ENCODE measurements at places on chromosomes 13 and 19.

DNA sequence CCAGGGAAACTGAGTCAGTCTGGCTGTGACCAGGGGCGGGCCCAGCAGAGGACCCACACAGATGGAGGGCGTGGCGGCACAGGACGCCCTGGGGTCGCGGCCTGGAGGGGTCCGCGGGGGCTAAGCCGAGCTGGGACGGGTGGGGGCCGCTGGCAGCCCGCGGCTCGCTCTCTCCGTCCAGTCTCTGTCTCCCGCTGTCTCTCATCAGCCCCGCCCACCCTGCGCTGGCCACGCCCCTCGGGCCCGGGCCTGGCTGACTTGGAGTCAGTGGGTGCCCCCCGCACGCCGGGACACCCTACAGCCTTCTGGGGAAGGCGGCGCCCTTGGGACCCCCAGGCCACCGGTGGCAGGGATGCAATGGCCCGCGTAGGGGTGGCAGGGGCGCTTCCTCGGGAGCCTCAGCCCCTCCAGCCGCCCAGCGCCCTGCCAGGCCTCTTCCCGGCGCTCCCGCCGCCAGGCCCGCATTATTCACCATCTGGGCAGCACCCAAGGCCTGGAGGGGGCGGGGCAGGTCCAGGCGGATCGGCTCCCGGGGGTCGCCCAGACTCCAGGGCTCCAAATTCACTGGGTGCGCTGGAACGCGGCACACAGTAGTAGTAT lies at the start of gene TBXA2R:
Gene TBXA2R (minus strand): TSS at position 186 of the 600 bp plus-strand sequence. CDS start 6,241 bp downstream, outside the sequence.
- peak; percentile 21 for DNase-seq

DNA sequence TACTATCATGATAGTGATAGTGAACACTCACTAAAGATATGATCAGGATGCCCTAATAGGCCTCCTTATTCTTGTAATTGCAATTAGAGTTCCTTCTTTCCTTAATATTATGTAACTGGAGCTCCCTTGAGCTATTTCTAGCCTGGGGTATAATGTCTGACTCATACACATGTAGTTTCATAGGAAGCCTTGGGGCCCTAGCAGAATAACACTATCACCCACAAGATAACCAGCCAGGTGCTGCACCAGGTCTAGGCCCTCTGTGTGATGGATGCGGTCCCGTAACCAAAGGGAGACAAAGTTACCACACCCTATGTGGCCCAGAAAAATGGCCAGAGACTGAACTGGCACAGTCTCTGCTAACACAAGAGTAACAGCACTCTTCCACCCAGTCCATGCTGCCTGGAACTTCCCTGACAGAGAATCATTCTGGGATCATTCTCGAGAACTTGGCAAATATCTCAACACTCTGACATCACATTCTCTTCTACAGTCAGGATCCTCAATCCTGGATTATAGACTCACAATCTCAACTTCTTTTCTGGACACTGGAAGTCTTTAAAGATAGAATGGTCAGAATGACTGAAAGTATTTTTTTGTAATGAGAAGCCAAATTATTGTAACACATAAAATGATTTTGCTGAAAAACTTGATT lies 32.6 kb upstream of the IGFL4 start:
- no peak for DNase-seq

- no peak for DNase-seq
These were observed 502 bp downstream of the NECTIN2 start for GRCh38 chr19:44846455-44847143.

GRCh38 chr13:24097064-24097463 lies 63.5 kb upstream of the SPATA13 start:
- no peak for DNase-seq

DNA sequence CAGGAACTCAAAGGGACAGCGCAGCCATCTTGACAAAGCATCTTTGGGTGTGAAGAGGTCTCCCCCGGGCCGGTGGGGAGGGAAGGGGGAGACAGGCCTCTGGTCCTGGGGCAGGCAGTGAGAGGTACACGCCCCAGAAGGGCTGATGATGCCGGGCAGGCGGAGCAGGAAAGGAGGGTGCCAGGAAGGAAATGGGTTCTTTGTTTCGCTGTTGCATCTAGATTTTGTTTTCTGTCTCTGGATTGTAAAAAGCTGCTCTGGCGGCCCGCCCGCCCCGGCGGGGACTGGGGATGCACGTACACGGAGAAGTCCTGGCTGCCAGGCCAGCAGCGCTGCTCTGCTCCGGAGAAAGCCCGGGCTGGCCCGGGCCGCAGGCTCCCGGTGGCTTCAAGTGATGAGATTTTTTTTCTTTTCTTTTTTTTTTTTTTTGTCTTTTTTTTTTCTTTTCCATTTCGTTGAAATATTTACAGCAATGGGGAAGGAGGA lies 13.2 kb upstream of the ASF1B start:
- peak; percentile 21 for DNase-seq

- no peak for DNase-seq
These were observed 32.5 kb upstream of the CEBPG start for GRCh38 chr19:33340991-33341390.

- no peak for DNase-seq
These were observed 1680.8 kb downstream of the EFNB2 start for GRCh38 chr13:104854698-104855097.

- DNase-seq = no peak
These were observed 1.4 kb downstream of the EVI5L start for GRCh38 chr19:7831452-7831851.

GRCh38 chr13:75178436-75178835 lies 303.5 kb downstream of the TBC1D4 start:
- no peak for DNase-seq

- no peak for DNase-seq
These were observed 213.3 kb downstream of the MZT1 start for GRCh38 chr13:72514146-72514545.

GRCh38 chr19:8158411-8159074 lies 9.2 kb upstream of the FBN3 start:
- peak; percentile 17 for DNase-seq

DNA sequence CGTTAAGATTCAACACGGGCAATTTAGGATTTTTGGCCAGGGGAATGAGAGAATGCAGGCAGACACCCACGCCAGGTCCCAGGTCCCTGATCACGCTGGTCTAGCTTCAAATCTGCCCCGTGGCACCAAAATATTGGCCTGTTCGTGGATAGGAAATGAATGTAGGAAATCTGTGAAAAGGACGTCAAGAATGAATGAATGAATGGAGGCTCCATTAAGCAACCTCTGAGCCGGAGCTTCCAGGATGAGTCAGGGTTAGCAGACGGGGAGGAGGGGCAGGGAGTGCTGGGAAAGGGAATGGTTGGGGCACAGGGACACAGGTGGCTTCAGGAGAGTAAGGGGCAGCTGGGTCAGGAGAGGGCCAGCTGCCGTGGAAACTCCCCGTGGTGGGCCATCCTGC lies 4.2 kb downstream of the SULT2B1 start:
- DNase-seq = no peak

DNA sequence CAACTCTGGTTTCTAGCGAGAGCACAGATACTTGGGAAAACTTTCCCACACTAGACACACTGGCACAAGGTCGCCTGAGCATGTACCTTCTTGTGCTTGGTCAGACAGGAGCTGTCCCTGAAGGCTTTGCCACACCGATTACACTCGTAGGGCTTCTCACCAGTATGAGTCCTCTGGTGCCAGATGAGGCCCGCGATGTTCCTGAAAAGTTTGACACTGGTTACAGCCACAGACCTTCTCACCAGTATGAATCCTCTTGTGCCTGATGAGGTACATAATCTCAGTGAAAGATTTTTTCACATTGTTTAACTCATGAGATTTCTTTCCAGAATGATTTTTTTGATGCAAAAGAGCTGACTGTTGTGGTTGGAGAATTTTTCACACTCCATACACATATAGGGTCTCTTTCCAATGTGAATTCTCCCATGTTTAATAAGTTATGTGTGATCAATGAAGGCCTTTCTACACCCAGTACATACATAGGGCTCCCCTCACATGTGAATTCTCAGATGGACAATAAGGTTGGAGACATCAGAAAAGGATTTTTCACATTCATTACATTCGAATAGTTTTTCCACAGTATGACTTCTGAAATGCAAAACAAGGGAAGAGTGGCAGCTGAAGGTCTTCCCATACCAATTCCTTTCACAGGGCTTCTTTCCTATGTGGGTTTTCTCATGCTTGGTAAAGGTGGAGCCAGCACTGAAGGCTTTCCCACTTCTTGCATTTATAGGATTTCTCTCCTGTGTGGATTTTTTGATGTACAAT lies 9.9 kb upstream of the ZSCAN18 start:
- no peak for DNase-seq

Data from stimulated activated CD8-positive, alpha-beta memory T cell treated with anti-CD3 and anti-CD28 coated beads, Interleukin-4, amount 100 ng/mL, for 1 hour (primary cell).